IPS-NIHi11 (cell line): ENCODE measurements at places on chromosomes 4 and X.
A peak's percentile ranks its signal among the peaks of the same experiment; 100 is the strongest.

GRCh38 chr4:101122019-101122418, 225.3 kb downstream of the PPP3CA start:
- DNase-seq, result no peak

DNA sequence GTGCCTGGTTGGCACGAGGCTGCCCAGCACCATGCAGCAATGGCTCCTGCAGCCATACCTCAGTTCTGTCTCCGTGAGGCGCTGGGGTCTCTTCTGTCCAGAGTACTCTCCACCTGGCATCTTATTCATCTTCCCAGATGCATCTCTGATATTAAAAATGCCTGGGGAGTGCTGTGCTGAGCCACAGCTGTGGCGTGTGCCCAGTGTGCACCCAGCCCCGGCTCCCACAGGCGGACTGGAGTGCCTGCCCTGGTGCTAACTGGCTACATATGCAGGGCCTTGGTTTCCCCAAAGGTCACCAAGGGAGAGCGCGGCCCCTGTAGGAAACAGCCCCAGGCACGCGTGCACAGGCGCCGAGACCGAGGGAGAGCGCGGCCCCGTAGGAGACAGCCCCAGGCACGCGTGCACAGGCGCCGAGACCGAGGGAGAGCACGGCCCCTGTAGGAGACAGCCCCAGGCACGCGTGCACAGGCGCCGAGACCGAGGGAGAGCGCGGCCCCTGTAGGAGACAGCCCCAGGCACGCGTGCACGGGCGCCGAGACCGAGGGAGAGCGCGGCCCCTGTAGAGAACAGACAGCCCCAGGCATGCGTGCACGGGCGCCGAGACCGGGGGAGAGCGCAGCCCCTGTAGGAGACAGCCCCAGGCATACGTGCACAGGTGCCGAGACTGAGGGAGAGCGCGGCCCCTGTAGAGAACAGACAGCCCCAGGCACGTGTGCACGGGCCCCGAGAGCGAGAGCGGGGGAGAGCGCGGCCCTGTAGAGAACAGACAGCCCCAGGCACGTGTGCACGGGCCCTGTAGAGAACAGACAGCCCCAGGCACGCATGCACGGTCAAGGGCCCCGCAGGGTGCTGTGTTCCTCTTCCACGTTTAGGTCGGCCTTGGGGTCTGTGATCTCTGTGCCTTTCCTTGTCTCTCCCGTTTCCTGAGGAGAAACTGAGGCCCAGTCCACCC, 14.5 kb downstream of the TMEM175 start:
- DNase-seq, result peak; percentile 7

- no peak for DNase-seq
These were observed 84.7 kb upstream of the CBR4 start for GRCh38 chr4:169094656-169095231.

- DNase-seq, result no peak
These were observed 31.5 kb upstream of the STOX2 start for GRCh38 chr4:183873409-183874185.

GRCh38 chrX:40479777-40480318, 100.9 kb upstream of the ATP6AP2 start:
- DNase-seq, result no peak

DNA sequence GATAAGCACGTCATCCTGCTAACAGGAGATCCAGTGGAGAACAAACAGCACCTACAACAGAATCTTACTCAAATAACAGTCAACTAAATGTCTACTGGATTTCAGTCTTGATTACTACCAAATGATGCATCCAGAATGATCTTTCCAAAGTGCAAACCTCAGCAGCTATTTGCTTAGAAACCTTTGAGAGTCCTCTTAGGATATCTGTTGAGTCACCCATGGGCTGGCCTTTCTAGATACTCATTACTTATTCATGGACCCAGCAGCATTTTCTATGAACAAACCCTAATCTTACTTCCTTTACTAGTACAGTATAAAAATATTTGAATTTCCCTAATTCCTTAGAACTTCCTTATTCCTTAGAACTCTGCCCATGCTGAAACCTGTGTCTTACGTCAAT, 118.5 kb upstream of the PABPC4L start:
- DNase-seq, result no peak

- DNase-seq, result no peak
These were observed 108.2 kb upstream of the ADRA2C start for GRCh38 chr4:3657902-3658529.

GRCh38 chr4:4960574-4960973, 58.7 kb downstream of the CYTL1 start:
- no peak for DNase-seq

- DNase-seq, result no peak
These were observed 552.6 kb downstream of the NAP1L3 start for GRCh38 chrX:93120805-93121204.

- no peak for DNase-seq
These were observed 44.9 kb downstream of the GATB start for GRCh38 chr4:151715881-151716280.

DNA sequence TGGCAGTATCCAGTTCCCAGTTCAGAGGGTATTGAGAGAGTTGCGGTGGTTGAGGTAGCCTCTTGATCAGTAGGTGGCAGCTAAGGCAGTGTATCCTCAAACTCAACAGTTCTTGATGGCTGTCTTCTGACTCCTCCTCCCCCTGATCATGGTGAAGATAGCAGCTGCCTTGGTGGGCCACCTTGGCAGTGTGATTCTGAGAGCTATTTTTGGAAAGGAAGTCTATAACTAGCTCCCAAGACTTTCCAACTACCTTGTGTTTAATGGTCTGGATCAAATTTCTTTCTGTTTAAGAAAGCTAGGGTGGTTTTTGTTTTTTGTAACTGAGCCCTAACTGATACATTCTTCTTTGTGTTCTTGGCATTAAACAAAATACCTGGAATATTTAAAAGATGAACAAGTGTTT, 10.5 kb upstream of the TBC1D19 start:
- DNase-seq, result peak; percentile 26

- DNase-seq, result no peak
These were observed 71.0 kb downstream of the STARD8 start for GRCh38 chrX:68718443-68718820.

DNA sequence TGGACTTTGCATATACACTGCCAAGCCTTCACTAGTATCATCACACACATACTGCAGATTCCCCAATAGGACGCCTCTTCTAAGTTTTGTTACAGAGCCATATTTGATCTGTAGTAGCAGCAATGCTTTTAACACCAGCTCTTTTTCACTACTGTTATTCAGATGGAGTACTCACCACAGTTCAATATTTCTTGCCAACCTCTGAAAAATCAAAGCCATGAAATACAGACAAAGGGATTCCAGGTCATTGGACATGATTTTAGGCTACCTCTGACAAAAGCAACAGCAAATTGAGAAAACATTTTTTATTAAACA, 390.7 kb upstream of the ADGRL3 start:
- no peak for DNase-seq
